Fibroblast of the conjunctiva (primary cell): ENCODE measurements at places on chromosomes 1 and 21.
A peak's percentile ranks its signal among the peaks of the same experiment; 100 is the strongest.

DNA sequence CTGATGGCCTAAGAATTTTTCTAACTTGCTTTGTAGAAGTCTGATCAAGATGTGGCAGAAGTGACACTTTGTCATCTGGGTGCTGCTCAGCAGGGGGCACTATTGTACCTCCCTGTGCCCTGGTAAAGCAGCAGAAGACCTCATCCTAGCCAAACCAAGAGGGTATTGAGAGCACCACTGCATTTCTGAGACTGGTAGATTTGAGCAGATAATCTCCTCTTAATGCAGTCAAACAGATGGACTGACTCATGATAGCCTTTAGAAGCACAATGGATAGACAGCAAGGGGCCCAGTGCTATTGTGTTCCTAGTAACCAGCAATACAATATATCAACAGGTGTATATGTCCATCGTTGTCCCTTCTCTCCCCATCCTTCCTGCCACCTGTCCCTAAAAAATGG is 5.7 kb downstream of the TPM3 start:
- peak; percentile 20 for DNase-seq

GRCh38 chr1:86429835-86430234 is 5.9 kb downstream of the CLCA2 start:
- peak; percentile 89 for DNase-seq

DNA sequence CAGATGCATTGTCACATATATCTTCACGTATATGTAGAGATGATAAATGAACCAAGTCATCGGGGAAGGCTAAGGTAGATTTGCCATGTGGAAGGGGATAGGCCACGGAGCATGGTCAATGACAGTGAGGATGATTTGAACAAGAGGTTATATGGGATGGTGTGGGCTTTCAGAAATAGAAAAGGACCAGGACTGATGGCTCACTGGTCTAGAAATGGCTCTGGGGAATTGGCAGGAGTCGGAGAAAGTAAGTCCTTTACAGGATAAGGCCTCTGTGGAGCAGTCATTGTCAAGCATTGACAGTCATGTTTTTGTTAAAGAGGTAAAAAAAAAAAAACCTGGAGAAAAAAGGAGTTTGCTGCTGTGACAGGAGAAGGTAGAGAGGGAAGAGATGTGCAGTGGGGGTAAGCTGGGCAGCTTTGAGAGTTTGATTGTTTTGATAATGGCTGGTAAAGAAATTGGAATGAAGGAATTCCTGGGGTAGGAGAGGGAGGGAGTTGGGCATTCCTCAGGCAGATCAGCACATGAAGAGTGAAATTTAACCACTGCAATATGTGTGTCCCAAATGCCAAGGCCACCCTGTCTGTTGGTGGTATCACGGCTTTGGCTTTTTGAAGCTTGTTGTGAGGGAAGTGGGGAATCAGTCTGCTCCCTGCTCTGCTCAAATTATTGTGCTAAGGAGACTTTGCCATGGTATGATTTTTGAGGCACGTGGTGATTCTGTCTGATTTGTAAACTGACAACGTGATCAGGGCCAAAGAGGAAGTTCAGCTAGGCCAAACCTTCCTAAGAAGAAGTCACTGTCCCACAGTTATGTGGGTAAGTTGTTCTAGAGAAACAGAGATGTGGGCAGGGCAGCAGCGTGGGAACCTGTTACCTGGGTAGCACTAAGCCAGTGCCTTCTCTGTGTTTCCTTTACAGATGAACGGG is 26.0 kb downstream of the MACF1 start:
- DNase-seq = no peak

DNA sequence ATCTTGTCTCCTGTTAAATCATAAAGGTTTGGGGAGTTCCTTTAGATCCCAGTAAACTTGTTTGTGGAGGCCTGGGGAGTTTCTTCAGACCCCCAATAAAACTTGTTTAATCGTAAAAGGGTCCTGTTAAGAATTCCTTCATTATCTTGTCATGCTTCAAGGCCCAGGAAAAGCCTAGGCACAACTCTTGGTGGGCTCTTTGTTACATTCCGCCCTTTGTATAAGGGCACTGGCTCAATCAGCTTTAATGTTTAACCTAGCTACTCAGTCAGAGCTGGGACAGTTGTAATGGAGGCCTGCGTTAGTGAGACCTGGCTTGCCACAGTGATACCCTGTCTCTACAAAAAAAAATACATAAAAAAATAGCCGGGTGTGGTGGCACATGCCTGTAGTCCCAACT is 77.2 kb downstream of the MPZL1 start:
- no peak for DNase-seq

GRCh38 chr1:245915406-245915805 is 591.7 kb downstream of the SMYD3 start:
- DNase-seq = no peak

GRCh38 chr1:6100861-6101783 is 55.4 kb downstream of the KCNAB2 start:
- no peak for DNase-seq

DNA sequence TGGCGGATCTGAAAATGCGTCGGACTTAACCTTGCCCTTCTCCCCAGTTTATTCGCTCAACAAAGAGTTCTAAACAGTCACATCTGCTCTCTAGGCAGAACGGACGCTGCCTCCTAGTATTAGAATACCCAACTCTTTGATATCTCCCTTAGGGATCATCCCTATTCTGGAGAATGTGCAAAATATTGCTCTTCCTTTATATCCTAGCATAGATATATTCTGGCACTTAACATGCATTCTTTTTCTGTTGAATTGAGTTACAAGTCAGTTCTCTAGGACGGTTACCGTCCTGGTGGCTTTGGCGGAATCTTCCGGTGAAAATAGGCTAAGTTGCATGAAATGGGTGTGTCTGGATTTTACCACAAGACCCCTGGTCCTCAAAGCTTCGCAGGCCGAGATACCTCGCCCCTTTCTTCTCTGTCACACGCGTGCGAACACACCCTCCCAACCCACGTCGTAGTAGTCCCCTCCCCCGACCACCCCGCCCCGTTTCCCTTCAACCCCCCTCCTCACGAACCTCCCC is 501 bp upstream of the DNAJC6 start:
- no peak for DNase-seq

DNA sequence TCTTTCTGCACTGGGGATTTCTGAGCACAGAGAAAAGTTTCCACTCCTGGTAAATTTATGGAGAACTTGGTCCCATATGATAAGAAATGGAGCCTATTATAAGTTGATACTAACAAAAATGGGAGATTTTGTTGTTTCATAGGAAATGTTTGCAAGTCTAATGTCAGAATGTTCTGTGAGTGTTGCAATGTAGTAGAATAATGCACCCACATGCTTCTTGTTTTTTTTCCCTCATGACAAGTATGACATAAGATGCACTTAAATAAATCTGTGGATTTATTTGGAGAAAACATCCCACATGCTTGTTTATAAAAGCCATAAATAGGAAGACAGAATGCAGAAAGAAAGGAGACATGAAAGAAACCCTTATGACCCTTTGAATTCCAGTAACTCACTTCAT is 50.8 kb upstream of the KCNJ6 start:
- DNase-seq = no peak

DNA sequence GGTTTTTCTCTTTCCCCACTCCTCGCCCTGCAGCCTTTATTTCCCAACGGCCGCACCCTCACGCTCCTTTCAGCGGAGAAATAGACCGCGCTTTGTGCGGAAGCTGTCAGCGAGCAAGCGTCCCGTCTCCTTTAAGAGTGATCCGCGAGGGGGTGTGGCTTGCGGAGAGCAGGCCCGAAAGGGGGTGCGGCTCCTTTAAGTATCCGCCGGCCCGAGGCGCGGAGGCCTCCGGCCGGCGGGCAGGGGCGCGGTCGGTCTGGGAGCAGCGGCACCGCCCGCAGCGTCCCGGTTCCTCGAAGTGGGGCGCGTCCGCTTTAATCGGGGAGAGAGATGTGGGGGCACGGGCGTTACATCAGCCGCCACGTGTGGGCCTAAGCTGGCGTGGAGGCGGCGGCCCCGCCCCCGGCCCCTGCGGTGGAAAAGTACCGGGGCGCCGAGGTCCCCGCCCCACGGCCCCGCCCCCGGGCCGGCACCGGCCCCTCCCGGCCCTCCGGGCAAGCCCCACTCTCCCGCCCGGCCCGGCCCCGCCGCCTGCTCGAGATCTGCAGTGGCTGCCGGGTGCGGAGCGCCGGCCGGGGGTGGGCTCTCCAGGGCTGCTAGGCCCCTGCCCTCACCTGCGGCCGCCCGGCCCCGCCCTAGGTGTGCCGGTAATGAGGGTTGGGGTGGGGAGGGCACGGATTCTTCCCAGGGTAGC is 1.2 kb downstream of the SLC6A9 start:
- peak; percentile 79 for DNase-seq

GRCh38 chr1:160494620-160495019 is 28.4 kb downstream of the SLAMF6 start:
- DNase-seq = no peak

DNA sequence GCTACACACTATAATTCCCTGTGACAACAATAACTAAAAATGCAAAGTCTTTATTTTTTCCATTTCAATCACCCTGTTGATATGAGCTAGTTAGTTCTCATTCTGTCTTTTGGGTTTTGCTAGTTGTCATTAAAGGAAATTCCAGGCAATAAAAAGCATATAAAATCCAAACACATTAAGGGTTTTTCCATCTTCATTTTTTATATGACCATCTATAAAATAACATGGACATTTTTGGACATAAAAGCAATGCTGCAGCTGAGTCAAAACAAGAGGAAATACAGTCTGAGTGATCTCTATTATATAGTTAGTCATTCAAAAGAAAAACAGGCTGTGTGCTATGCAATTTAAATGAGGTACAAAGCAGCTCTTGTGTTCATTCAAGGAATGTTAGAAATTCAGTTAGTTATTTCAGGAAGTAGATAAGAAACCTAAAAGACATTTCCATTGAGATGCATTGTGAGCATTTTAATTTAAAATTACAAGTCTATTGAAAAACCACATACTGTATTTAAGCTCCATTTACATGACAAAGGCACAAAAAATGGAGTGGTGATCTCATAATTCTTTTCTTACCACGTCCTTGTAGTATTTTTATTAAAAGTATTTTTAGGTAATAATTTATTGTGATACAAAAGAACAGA is 67.3 kb upstream of the BCL10 start:
- no peak for DNase-seq

GRCh38 chr1:155983191-155984024 is 5.1 kb upstream of the ARHGEF2 start:
- peak; percentile 99 for DNase-seq

GRCh38 chr1:53511933-53512806 is 53.0 kb downstream of the DMRTB1 start:
- DNase-seq = peak; percentile 26

- DNase-seq = no peak
Observed at GRCh38 chr21:44572959-44573583, 458 bp upstream of the KRTAP10-4 start.

DNA sequence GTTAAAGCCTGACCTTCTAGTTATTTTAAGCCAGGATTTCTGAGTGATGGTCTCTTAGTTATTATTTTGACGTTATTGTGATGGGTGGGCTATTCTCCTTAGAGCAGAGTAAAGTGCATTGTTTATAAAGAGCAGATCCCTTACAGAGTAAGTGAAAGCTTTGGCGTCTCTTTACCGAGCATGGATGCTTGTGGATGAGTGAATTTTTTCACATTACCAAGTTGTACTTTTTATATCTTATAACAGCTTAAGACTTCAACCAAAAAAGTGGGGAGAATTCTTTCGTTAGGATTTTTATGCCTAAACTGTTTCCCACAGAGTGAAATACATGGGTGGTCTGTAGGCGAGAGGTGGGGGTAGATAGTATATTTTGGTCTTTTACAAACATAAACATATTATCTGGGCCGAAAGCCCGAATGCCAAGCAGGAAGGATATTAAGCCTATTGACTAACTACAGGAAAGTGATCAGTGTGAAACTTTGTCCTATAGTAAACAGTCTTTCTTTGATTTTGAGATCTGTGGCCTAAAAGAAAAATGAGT is 279.1 kb upstream of the C1orf105 start:
- DNase-seq = no peak

GRCh38 chr1:229204921-229205777 is 65.8 kb upstream of the RAB4A start:
- peak; percentile 87 for DNase-seq

DNA sequence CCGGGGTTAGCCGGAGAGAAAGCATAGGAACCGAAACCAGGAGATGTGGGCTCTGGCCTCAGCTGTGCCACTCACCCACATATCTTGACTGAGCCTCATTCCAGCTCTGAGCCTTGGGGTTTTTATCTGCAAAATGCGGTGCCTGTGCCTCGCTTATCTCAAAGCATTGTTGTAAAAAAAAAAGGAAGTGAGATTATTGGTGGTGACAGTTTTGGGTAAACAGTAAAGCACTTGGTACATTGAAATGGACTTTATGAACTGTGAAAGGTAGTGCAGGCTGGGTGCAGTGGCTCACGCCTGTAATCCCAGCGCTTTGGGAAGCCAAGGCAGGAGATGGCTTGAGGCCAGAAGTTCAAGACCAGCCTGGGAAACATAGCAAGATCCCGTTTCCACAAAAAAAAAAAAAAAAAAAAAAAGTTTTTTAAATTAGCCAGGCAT is 3.8 kb downstream of the PTAFR start:
- DNase-seq = no peak

DNA sequence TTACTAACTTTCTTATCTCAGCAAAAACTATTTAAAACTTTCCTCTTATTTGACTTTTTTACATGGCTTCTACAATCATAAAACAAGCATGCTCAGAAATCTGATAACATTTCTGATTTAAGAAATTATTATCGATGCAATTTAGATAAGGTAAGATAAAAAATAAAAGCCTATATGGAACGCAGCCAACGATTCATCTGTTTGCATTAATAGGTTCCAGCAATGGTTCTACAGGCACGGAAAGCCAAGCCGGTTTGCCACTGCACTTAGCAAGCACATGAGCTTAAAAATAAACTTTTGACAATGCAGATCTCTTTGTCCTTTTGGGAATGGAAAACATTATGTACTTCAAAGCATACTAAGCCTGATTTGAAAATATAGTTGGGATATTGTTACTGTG is 77.5 kb upstream of the KCNK2 start:
- no peak for DNase-seq

DNA sequence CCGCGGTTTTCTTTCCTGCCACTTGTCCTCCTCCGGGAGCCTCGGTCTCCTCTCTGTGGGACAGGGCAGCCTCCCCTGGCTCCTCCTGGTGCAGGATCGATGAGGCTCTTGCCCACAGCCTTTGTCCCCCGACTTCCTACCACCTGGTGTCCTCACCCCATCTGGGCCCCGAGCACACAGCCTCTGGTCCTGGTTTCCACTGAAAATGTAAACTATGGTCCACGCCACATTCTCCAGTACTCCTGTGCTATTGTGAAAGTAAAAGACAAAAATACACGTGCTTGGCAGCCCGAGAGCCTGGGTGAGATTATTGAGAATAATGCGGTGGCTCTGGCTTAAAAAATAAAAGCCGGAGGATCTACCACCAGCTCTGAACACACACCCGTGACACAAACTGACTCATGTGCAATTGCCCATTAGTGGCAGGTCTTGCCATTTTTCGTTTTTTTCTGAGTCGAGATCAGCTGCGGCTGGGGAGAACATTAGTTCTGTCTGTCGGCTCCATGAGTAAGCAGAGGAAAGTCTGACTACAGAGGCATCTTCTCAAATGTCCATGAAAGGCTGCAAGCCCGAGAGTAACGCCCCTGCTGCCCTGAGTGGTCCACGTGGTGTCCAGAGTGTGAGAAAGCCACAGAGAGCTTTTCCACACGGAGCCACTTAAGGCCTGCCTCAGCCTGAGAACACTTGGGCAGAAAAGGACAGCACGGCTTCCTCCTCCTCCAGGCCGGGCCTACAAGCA is 5.7 kb upstream of the COL6A2 start:
- peak; percentile 85 for DNase-seq

- no peak for DNase-seq
Observed at GRCh38 chr1:39542924-39543323, 33.7 kb downstream of the PABPC4 start.

- no peak for DNase-seq
Observed at GRCh38 chr1:183433703-183434102, 15.5 kb upstream of the NMNAT2 start.
